ENCODE measurements at places on chromosomes 2 and 18.
A peak's percentile ranks its signal among the peaks of the same experiment; 100 is the strongest.

DNA sequence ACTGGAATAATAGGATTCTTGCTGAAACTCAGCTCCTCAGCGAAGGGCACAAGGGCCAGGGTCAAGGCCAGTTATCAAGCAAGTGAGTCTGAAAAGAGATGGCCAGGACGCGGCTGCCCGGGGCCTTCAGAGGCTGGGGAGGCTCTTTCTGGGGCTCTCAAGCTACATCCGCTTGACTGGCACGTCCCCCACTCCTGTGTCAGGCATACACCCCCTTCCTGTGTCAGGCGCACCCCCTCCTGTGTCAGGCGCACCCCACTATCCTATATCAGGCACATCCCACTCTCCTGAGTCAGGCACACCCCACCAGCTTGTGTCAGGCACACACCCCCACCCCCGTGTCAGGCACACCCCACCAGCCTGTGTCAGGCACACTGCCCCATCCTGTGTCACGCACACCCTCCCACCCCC, 91.8 kb downstream of the TPO start:
- no peak for DNase-seq

- no peak for DNase-seq
Observed at GRCh38 chr2:67727131-67727530, 330.0 kb downstream of the ETAA1 start.

GRCh38 chr2:170548304-170548703, 166.8 kb upstream of the SP5 start:
- DNase-seq = no peak

GRCh38 chr2:184326066-184326465, 272.3 kb upstream of the ZNF804A start:
- no peak for DNase-seq

- no peak for DNase-seq
Observed at GRCh38 chr2:171227066-171227782, 66.5 kb upstream of the TLK1 start.

DNA sequence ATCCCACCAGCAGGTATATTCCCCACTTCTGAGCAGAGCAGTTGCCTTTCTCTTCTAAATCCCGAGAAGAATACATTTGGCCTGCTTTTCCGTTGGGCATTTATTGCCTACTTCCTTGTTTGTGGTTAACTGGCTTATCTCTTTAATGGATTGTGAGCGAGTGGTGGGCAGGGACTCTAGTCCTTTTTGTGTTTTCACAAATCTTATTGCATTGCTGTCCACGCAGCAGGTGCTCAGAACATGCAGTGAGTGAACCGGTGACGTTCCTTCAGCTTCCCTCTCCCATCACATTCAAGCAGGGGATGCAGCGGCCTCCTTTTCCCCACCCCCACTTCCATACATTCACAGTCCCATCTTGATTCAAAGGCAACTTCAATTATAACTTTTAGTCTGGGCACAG, 28.9 kb upstream of the GAREM2 start:
- no peak for DNase-seq

DNA sequence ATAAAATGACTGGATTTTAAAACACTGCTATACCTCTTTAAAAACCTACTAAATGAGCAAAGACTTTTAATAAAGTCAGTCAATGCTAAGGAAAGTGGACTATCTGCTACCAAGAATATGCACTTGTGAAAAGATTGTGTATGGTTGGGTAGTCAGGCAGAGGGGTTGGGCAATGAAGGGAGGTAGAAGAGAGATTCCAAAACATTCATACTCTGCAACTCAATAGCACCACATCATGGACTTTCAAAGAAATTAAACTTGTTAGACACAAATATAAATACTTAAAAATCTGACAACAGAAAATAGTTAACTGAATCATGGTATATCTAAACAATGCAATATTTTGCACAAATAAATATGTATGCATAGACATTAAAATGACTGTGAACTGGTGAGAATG, 139.9 kb upstream of the MAPRE2 start:
- no peak for DNase-seq

DNA sequence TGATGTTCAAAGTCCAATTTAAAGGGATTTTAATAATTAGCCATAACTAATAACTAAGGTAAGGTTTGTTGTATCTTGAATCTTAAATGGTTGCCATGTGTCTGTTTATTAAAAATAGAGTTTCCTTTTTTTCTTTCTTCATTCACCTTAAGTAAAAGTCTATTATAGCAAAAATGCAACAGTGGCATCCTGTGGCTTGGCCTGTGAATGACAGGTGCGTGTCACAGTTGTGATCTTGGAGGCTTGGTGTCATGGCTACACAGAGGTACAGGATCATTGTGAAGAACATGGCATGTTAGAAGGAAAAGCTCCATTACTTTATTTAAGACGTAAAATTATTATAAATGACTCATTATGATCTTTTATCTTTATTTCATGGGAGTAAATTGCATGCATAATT, 246.1 kb downstream of the BCL2 start:
- DNase-seq = no peak

GRCh38 chr18:3873698-3874097, 423.7 kb downstream of the TGIF1 start:
- no peak for DNase-seq

- no peak for DNase-seq
Observed at GRCh38 chr2:88601286-88601685, 26.0 kb downstream of the EIF2AK3 start.

DNA sequence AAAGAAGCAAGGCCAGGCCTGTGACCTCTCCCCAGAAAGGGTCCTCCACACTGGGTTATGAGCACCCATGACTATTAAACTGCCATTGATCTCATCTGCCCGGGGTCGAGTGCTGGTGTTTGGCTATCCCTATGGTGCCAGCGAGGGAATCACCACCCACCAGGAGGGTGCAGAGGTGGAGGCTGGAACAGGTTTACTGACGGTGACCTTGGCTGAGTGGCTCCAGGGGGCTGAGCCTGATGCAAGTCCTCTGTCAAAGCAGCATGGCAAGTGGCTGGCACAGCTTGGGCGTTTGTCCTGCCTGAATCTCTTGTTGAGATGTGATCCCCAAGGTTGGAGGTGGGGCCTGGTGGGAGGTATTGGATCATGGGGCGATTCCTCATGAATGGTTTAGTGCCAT, 196.4 kb upstream of the HDAC4 start:
- no peak for DNase-seq

DNA sequence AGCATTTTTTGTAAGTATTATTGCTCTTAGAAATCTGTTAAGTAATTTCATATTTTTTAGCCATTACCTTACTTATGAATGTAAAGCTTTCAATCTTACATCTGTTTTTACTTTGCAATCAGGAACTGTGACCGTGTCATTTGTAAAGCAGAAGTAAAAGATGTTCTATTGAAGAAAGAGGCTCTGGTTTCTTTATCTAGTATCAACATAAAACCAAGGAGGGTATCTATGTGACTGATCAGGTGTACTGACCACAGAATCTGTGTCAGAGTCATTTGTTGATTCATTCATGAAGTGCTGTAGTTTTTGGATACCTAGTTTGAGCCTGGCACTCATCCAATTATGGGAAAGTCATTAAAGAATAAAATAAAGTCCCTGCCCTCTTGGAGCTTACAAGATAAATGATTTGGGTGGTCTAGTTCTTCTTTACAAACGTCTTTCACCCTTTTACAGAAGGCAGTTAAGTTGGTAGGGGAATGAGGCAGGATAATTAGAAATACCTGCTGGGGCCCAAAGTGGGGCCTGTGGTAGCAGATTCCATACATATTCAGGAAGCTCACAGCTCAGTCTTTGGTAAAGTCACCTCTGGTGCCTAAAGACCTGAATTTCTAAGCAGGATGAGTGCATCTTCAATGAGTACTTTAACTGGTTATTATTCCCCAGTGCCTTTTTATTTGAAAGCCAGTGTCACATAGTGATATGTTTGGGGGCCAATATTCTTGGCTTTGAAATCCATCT, 260.6 kb upstream of the NT5C1B start:
- DNase-seq = no peak

- DNase-seq = no peak
Observed at GRCh38 chr2:100785626-100786296, 34.2 kb upstream of the NPAS2 start.

DNA sequence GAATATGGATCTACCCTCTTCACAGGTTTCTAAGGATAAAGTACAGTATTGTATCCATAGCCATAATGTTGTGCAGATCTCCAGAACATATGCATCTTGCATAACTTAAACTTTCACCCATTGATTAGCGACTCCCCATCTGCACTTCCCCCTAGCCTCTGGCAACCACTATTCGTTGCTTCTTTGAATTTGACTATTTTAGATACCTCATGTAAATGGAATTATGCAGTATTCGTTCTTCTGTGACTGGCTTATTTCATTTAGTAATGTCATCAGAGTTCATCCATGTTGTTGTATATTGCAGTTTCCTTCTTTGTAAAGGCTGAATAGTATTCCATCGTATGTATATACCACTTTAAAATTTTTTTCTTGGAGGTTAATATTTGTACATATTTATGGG, 128.9 kb downstream of the SMAD7 start:
- no peak for DNase-seq

DNA sequence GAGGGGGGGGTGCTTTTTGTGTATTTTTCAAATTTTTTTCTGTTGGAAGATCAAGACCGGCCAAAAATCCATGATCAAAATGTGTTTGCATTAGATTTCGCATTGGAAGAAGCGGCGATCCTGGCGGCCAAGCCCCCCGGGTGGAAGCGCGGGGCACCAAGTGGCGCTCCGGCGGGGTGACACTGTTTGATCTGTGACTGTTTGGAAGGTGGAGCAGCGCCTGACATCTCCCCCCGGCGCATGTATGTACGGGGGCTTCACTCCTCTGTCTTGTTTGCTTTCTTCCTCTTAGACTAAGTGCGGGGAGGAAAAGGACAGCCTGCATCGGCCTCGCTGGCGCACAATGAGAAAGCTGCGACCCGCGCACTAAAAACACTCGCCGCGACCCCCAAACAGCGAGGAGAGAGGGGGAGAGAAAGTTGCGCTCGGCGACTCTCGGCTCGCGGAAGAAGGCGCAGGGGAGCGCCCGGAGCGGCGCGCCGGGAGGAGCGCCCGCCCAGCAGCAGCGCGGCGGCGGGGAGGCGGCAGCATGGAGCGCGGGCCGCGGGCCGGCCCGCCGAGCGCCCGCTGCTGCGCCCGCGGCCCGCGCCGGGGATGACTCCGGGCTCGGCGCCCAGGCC, 515 bp downstream of the TSHZ1 start:
- peak; percentile 29 for DNase-seq

GRCh38 chr18:76349067-76349715, 145.9 kb downstream of the ZNF516 start:
- peak; percentile 58 for DNase-seq

- DNase-seq = no peak
Observed at GRCh38 chr2:239803766-239804115, 221.4 kb downstream of the NDUFA10 start.

DNA sequence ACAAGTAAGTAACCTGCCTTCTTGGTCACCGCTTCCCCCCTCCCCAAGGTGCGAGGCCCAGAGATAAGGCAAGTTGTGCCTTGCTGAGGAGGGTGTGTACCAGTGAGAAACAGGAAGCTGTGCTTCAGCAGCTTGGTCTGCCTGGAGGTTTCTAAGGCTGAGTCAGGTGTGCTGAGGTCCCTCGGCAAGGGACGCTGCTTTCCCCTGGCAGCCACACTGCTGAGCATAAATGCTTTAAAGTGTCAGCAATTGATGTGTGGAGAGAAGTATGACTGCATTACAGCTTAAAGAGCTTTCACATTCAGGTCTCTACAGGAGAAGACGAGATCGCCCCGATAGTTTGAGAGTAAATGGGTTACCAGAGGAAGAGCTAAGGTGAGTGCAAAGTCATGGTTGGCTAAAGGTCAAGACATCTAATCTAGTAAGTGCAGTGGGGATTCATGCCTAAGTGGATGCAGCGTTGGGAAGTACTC, 86.9 kb downstream of the LIMS1 start:
- DNase-seq = peak; percentile 80

GRCh38 chr18:13910501-13910900, 4.8 kb downstream of the MC2R start:
- no peak for DNase-seq

DNA sequence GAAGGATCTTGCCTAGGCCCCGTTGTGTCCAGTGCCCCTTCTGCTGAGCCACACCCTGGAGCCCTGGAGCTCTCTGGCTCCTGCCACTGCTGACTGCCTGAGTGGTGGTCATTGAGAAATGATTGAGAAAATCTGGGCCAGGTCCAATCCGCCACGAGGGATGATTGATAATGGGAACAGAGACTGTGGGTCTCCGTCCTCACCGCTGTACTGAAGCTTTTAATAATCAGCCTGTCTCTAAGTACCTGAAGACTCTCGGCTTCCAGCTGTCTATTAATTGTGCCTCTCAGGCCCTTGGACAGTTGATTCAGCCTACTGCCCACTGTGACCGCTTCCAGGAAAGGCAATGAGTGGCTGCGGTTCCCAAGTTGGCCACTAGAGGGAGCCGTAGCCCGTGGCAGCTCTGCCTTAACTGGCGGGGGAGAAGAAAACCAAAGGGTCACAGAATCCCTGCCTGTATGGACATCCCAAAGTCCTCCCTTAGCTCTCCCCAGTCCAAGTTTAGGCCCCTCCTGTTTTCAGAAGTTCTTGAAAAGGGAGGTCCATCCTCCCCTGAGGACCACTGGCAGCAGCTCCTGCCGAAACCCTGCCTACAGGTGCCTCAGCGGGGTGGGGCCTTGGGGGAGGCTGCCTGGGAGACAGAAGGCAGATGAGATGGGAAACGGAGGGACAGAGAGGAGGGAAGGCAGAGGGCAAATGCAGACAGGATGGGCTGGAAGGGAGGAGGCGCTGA, 213.6 kb downstream of the TNS1 start:
- DNase-seq = peak; percentile 76

DNA sequence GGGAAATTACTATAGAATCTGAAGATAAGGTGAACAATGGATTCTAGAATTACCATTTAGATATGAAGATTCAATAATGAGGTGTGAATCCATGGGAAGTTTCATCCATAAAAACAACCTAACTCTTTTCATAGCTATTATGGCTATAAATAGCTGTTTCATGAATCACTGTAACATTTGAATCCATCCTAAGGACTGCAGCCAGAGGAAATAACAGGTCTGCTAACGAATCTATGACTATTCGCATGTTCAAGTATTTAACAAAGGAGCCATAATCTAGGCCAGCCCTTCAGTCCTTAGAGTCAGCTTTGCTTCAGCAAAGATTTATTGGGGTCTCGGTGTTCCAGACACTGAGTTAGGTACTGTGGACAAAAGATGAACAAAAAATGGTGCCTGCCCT, 87.1 kb downstream of the MYOM1 start:
- no peak for DNase-seq

GRCh38 chr18:34511435-34511834, 198.7 kb upstream of the DTNA start:
- DNase-seq = no peak

DNA sequence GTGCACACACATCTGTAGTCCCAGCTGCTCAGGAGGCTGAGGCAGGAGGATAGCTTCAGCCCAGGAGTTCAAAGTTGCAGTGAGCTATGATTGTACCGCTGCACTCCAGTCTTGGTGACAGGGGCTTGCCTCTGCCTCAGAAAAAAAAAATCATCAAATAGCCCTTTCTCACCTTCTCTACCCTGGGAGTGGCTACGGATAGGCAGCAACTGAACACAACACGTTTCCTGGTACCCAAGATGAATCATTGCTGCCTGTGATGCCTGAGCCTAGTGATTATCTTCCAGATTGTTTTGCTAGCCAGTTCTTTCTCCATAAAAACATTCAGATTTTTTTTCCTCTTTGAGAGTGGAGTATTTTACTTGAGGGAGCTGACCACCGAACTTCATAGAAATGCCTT, 13.5 kb downstream of the INPP4A start:
- DNase-seq = peak; percentile 32

Data from activated naive CD4-positive, alpha-beta T cell treated with Interleukin-2 at 50 U/mL for 16 hours (primary cell).